ENCODE measurements at places on chromosomes 3 and 15. TPM values are rescaled to one million over a fixed set of nuclear protein-coding genes. Genes with fewer than 3 reads are reported as not detected.
A peak's percentile ranks its signal among the peaks of the same experiment; 100 is the strongest.

The ACAA1 gene
- total RNA-seq, result 135 TPM

The ECE2 gene
- total RNA-seq, result 0.37 TPM

The DPH6 gene
- total RNA-seq, result 14.8 TPM

The CCDC54 gene
- not detected for total RNA-seq

The CLDN16 gene
- not detected for total RNA-seq

The ACKR2 gene
- total RNA-seq, result 6.5 TPM

The FRMD4B gene
- 13.5 TPM for total RNA-seq

DNA sequence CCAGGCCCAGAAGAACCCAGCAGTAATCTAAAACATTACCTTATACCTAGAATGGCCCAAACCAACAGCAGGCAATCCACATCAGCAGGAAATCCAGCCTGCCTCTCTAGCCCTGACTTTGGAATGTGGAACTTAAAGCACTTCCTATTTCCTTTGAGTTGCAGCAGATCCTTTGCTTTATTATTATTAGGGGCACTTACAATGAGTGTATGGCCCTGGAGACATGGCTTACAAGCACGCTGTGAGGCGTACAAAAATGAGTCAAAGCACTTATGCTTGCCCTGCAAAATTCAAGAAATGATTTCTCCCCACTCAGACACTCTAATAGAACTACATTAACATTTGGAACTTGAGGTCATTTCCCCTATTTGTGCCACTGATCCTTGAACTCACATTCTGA, 9.5 kb upstream of the KNSTRN start:
- no peak overlapping the region for H3K4me3 ChIP-seq
- H3K27me3 ChIP-seq, result no peaks in the 10 kb centered on the region
- no peaks in the 10 kb centered on the region for H3K36me3 ChIP-seq
- H3K4me1 ChIP-seq, result no peaks in the 10 kb centered on the region
- no peak overlapping the region for H3K27ac ChIP-seq
- no peak for DNase-seq

- H3K27ac ChIP-seq, result no peak overlapping the region
- no peak overlapping the region for H3K4me3 ChIP-seq
- no peaks in the 10 kb centered on the region for H3K36me3 ChIP-seq
- no peak for DNase-seq
- H3K27me3 ChIP-seq, result no peaks in the 10 kb centered on the region
Measured at GRCh38 chr15:79513940-79514339, 81.8 kb downstream of the MINAR1 start.

DNA sequence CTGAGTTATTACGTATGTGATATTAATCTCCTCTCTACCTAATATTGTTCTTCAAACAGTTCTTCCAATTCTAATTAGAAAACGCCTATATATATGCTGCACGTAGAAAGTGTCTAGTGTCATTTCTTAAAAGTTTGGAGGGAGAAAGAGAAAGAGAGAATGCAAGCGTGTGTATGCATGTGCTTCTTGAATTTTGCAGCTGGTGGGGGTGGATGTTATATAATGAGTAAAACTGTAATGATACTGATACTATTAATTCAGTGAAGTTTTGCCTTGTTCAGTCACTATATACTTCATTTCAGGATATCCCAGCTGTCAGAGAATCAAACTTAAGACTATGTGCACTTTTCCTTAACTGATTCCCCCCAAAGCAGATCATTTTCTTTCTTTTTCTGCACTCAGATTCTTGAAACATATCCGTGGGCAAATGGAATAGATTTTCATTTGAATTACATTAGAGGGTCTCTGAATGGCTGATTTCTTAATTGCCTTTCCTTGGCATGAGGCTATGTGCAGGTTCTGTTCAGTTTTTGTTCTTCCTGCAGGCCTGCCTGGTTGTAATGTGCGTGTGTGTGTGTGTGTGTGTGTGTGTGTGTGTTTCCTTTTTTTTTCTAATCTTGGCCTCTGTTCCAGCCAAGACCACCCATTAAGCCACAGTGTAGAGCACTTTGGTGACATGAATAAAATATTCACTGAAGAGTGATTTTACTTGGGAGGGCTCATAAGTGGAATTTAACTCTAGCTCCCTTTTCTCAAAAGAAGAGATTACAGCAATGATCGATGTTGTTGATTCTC, 617.5 kb downstream of the RBMS3 start:
- no peak overlapping the region for H3K27ac ChIP-seq
- no peak for DNase-seq
- no peaks in the 10 kb centered on the region for H3K27me3 ChIP-seq
- no peaks in the 10 kb centered on the region for H3K36me3 ChIP-seq
- H3K4me1 ChIP-seq, result no peaks in the 10 kb centered on the region

DNA sequence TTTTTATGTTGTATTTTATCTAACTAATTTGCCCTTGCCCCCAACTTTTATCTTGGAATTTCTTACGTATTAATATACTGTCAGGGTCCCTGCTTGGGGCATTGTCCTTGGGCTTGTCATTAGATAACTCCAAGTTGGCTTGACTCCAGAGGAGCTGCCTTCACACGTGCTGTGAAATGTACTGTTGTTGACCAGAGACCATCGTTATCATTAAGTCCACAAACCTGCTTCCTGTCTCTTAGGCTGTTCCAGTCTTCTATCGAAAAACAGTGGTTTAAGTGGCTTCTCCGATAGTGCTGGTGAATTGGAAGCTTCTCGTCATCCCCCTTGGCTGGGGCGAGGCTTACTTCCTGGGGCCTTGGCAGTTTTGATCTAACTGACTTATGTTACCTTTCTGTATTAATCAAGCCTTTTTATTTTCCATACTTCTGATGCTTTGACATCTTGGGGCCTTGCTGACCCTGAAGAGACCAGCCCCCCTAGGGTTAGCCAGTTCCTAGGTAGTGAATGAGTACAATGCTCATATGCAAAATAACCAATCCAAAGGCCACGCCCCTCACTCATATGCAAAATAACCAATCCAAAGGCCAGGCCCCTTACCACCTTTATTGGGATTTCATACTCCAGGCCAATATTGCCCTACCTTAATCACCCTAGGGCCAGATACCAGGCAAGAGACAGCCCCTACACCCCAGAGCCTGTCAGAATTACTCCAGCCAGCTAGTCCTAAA, 164.5 kb downstream of the IGF1R start:
- H3K36me3 ChIP-seq, result no peaks in the 10 kb centered on the region
- no peak overlapping the region for H3K4me3 ChIP-seq
- H3K4me1 ChIP-seq, result no peaks in the 10 kb centered on the region
- no peak for DNase-seq
- no peaks in the 10 kb centered on the region for H3K27me3 ChIP-seq

GRCh38 chr3:100316641-100317069, 17.9 kb upstream of the NIT2 start:
- peak; percentile 40 for DNase-seq
- H3K27ac ChIP-seq, result no peak overlapping the region
- no peaks in the 10 kb centered on the region for H3K27me3 ChIP-seq

DNA sequence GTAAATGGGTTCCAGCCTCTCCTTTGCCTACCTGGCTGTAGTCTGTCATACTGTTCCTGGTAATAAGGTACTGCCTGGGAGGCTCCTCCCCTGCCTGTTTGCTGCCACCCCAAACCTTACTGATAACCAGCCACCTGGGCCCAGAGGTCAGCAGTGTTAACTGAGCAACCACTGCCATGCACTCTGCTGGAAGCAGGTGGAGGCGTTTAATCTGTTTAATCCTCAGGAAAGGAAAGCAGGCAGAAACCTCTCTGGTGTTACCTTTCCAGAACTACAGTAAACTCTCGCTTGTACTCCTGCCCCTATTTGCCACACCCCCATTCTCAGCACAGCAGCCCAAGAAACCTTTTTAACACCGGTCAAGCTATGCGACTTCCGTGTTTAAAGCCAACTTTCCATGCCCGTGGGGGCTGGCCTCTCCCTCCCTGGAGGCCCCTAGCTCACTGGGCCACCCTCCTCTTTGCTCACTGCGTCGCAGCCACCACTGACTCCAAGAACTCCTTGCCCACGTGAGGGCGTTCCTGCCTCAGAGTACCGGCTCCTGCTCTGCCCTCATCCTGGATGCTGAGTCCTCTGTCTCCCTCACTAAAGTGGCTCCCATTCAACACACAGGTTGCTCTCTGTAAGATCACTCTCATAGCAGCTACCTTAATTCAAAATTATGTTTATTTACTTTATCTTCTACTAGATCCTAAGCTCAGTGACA, 8.3 kb downstream of the BDH1 start:
- DNase-seq, result peak; percentile 73
- H3K4me3 ChIP-seq, result no peak overlapping the region
- peak overlapping the region; percentile 59 for H3K27ac ChIP-seq
- peaks cover 7% of the 10 kb centered on the region for H3K4me1 ChIP-seq
- no peaks in the 10 kb centered on the region for H3K36me3 ChIP-seq

DNA sequence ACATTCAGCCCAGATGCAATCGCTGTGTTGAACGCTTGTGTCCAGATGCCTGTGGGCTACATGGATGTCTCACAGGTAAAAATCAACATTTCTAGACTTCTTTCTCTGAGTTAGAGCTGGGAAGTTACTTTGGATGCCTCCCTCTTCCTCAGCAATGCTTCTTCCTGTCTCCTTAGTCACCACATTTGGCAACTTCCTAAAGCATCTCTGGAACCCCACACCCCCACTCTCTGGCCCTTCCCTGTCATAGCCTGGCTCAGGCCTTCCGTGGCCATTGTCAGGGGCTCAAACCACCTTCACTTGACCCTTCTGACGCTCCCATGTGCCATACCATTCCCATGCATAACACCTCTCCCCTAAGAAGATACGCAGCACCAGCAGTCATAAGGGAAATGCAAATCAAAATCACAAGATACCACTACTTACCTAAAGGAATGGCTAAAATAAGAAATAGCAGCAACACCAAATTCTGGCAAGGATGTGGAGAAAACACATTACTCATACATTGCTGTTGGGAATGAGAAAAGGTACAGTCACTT, 21.6 kb upstream of the RGMA start:
- no peaks in the 10 kb centered on the region for H3K27me3 ChIP-seq
- no peaks in the 10 kb centered on the region for H3K4me1 ChIP-seq
- DNase-seq, result no peak
- no peak overlapping the region for H3K27ac ChIP-seq

DNA sequence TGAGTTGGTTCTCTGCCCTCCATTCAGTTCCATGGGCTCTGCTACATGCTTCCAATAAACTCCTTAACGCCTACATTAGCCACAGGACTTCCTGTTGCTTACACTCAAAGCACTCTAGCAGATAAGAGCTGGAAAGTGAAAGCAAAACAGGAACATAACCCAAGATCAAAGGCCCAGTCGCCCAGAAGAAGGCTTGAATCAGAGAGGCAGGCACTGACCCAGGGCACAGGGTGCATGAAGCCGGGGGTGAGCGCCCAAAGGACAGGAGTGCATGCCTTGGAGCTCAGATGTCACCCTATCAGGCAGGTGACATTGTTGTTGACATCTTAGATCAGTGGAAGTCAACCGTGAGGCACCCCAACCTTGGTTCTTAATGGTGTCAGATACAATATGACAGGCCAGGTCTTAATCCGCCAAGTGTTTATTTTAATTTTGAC, 235.1 kb downstream of the UACA start:
- H3K36me3 ChIP-seq, result no peaks in the 10 kb centered on the region
- H3K27me3 ChIP-seq, result no peaks in the 10 kb centered on the region
- H3K4me1 ChIP-seq, result peaks cover 18% of the 10 kb centered on the region
- DNase-seq, result peak; percentile 54

GRCh38 chr3:103372031-103372430, 937.2 kb downstream of the ZPLD1 start:
- no peak for DNase-seq
- H3K27me3 ChIP-seq, result no peaks in the 10 kb centered on the region
- H3K4me3 ChIP-seq, result no peak overlapping the region

DNA sequence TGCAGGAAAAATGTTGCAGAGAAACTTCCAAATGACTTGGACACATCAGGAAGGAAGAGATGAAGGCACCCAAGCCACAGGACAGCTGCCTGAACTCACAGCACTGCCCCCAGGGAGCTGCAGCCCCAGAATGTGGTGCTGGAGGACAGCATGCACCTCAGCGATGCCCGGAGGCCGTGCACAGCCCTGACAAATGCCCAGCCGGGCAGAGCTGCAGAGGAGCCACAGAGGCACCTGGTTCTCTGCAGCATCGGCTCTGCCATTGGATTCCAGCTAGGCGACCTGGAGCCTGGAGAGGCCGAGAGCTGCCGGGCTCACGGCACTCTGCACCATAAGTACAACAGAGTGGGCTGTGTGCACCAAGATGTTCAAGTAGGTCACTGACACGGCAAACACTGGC, 97.5 kb downstream of the OCA2 start:
- H3K4me3 ChIP-seq, result no peak overlapping the region
- no peak overlapping the region for H3K27ac ChIP-seq
- no peaks in the 10 kb centered on the region for H3K4me1 ChIP-seq
- H3K36me3 ChIP-seq, result no peaks in the 10 kb centered on the region
- no peaks in the 10 kb centered on the region for H3K27me3 ChIP-seq

- no peak overlapping the region for H3K4me3 ChIP-seq
- H3K4me1 ChIP-seq, result no peaks in the 10 kb centered on the region
- H3K36me3 ChIP-seq, result no peaks in the 10 kb centered on the region
- no peak overlapping the region for H3K27ac ChIP-seq
Measured at GRCh38 chr3:14774431-14774830, 44.3 kb upstream of the FGD5 start.

DNA sequence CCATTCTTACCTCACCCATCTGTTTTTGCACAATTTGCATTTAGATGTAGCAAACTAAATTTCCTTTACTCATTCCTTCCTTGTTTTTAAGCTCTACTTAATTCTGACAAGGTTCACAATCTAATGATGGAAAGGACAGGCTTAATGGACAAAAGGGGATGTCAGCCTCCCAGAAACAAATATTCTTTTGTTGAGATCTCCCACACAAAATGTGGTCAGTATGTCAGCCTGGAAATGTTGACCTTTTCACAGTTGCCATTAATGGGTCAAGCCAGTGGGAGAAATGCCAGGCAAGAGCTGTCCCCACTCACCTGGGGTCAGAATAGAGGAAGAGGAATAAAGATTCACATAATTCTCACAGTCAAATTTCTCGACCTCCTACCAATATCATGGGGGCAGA, 27.0 kb downstream of the WWTR1 start:
- no peak overlapping the region for H3K27ac ChIP-seq
- no peak overlapping the region for H3K4me3 ChIP-seq
- no peaks in the 10 kb centered on the region for H3K36me3 ChIP-seq

DNA sequence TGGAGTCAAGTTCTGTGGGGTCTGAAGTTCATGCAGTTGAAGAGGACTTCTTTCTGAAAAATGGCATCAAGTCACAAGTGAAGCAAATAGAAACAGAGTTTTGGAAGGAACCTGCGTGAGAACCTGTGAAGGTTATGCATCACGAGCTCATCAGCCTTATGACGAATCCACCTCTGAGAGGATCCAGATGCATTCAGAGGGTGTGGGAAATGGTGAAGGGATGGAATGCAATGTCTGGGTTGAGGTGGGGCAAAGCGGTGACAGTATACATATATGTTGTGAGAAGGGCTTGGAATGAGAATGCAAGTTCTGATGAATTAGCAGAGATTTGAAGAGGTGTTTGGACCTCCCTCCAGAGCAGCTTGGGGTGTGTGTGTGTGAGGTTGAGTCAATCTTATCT, 382.1 kb upstream of the TBL1XR1 start:
- H3K36me3 ChIP-seq, result no peaks in the 10 kb centered on the region
- H3K27me3 ChIP-seq, result no peaks in the 10 kb centered on the region
- no peak overlapping the region for H3K4me3 ChIP-seq
- H3K4me1 ChIP-seq, result peaks cover 5% of the 10 kb centered on the region
- H3K27ac ChIP-seq, result no peak overlapping the region
- no peak for DNase-seq

GRCh38 chr15:57551715-57552677, 39.7 kb upstream of the MYZAP start:
- no peaks in the 10 kb centered on the region for H3K27me3 ChIP-seq
- H3K36me3 ChIP-seq, result no peaks in the 10 kb centered on the region
- no peak overlapping the region for H3K27ac ChIP-seq
- no peak overlapping the region for H3K4me3 ChIP-seq
- DNase-seq, result no peak

Measured in colonic mucosa (tissue), 4 donors.